ENCODE measurements at places on chromosomes 6 and 20. TPM values are rescaled to one million over a fixed set of nuclear protein-coding genes. Genes with fewer than 3 reads are reported as not detected.

The LIN28B gene
- total RNA-seq: 0.22 TPM

DNA sequence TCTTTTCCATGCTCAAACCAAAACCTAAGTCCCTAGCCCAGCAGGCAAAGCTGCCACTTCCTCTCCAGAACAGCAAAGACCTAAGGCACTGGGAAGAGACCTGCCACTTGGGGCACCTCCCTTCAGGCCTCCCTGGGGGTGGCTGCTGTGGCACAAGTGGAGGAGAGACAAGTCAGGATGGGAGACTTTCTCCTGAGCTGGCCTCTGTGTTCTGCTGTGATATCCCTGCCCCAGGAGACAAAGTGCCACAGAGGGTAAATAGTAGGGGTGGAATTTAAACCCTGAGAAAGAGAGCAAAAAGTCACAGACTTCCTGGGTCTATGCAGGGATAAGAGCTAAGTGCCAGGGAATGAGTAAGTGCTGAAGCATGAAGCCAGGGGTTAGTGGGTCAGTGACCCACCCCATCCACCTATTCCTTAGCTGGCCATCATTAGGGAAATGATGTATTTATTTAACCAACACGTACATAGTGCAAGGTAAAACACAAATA, 84.2 kb downstream of the MRPL14 start:
- DNase-seq: no peak

The SPATA25 gene
- 0.68 TPM for total RNA-seq

DNA sequence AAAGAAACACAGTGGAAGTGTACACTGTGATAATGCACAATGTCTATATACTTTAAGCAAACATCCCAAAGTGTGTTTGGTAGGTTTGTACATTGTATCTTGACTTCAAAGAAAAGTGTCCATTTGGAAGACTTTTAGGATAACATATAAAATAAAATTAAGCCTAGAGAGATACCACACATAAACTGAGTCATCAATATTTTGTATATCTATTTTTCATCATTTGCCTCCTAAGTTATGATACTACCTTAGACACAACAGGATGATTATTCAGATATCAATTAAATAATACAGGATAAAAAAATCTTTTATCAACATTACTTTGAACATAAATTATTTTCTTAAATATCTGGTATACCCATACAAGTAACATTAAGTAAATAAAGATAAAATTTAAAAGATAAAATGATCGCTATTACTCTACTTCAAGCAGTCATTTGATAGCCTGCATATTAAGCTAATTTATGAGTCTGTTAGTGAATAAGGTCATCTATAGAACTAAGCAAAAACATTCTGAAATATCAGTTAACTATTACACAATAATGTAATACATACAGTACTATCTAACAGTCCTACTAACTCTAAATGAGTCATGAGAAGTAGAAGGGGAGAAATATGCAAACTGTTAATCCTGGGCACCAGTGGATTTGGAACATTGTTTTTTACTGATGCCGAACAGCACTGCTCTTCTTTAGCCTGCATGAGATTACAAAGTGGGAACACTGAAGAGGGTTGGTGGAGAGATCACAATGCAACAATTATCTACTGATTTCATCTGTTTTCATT, 158.4 kb upstream of the SIM1 start:
- no peak for DNase-seq

Data from T-cell (primary cell).